Stimulated activated CD8-positive, alpha-beta memory T cell treated with anti-CD3 and anti-CD28 coated beads, Interleukin-2, amount 100 ng/mL, for 1 hour (primary cell): ENCODE measurements at places on chromosomes 16 and 17.

GRCh38 chr17:27415120-27415795 lies 41.0 kb upstream of the KSR1 start:
- DNase-seq = no peak

- DNase-seq = no peak
Observed at GRCh38 chr16:2598723-2599122, 60.9 kb downstream of the PDPK1 start.

DNA sequence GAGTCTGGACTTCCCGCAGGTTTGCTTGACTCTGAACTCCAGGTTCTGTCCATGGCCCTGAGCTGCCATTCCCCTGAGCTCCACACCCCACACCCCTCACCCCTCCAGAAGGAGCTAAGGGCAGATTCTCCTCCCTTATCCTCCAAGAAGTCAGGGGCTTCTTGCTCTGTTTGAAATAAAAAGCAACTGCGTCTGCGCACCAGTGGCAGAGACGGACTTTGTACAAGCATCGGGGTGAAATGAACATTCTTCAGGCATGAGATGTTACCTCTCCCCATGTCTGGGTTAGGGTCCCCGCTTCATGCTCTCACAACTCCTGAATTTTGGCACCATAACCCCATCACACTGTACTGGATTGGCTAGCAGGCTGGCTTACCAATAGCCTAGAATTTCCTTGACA lies 36.1 kb upstream of the DLX4 start:
- DNase-seq = no peak

DNA sequence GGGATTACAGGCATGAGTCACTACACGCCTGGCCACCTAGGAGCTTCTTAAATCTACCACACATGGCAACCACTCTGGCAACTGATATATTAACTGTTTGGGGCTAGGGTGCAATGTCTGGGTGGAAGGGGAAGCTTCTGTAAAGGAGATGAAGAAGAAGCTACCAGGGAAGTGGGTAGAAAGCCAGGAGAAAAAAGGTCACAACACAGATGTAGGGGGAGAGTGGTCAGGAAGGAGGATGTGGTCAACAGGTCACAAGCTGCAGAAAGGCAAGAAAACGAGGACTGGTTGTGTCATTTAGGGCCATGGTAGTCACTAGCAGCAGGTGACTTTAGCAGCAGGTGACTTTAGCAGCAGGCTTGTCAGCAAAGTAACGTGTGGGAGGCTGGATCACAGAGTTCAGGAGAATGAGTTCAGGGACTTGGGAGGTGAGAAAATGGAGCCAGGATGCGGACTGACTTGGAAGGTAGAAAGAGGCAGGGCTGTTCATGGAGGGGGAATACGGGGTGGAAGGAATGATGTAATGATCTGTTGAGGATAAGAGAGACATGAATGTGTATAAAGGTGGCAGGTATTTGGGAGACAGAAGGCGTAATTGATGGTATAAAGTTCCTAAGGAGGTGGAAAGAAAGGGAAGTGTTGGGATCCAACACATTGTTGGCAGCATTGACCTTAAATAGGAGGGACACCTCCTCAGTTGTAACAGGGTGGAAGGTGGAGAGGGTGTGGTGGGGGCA lies 16.3 kb upstream of the WFIKKN2 start:
- DNase-seq = no peak

GRCh38 chr17:46125831-46126230 lies 67.4 kb downstream of the KANSL1 start:
- no peak for DNase-seq

GRCh38 chr17:4717791-4718190 lies 7.4 kb downstream of the ARRB2 start:
- DNase-seq = no peak

DNA sequence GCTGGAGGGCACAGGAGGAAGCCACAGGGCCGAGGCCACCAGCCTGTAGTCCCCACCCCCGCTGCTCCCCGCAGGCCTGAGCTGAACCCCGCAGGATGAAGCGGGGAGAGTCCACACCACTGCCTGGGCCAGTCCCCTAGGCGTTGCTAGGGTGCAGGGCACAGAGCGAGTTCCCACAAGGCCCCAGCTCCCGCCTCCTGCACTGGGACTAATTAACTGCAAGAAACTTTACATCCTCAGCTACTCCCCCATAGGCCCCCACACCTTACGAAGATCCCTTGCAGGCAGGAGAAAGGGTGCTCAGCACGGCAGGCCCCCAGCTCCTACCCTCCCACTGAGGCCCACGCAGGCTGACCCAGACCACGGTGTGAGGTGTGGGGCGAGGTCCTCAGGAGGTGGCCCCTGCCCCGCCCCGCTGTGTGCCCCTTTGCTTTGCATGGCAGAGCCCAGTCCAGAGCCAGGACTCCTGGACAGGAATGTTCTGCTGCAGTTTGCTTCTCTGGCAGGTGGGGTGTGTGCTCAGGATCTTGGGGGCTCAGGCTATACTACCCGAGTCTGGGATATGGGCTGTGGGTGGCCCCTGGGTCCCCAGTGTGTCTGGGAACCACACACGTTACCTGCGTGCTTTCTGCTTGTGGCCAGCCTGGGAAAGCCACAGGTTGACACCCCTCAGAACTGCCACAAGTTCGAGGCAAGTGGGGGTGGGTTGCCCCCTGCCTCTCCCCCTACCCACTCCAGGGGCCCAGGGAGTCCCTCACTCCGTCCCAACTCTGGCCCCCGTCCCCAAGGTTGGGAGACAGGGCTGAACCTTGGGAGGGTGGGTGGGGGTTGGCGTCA lies 1.2 kb downstream of the GNG13 start:
- no peak for DNase-seq

- DNase-seq = no peak
Observed at GRCh38 chr17:4522661-4523060, 24.0 kb downstream of the SPNS2 start.
